ENCODE measurements at places on chromosomes 3 and 15. TPM values are rescaled to one million over a fixed set of nuclear protein-coding genes. Genes with fewer than 3 reads are reported as not detected.
A peak's percentile ranks its signal among the peaks of the same experiment; 100 is the strongest.

DNA sequence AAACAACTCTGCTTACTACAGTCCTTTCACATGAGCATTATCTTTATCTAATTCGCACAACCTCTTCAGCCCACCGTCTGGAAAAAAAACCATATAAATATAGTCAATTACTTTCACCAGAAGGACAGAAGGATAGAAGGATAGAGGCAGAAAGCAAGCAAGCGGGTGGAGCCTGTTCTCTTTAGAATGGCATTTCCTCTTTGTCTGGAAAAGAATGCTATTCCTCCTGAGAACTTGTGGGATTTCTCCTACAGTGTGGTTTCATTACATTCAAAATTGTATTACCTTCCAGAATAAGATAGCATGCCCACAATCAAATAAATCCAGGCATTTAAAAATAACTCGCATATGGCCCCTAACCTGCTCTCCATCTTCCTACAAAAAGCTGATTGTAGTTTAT lies 23.1 kb downstream of the SLC30A4 start:
- DNase-seq, result no peak

DNA sequence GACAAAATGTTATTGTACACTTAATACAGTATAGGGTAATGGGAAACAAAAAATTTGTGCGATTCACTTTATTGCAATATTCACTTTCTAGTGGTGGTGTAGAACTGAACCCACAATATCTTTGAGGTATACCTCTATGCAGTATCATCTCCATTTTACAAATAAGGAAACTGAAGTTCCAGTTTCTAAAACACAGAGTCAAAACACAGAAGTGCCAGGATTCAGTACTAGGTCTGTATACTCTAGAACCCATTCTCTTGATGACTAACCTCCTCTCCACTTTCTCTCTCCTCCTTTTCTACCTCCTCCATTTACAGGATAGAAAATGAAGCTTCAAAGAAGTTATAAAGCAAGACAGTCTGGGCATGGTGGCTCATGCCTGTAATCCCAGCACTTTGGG lies 62.2 kb downstream of the MB21D2 start:
- DNase-seq, result no peak

GRCh38 chr15:69351333-69351732 lies 52.6 kb downstream of the PAQR5 start:
- DNase-seq, result no peak

GRCh38 chr3:16849229-16849628 lies 35.5 kb upstream of the PLCL2 start:
- peak; percentile 9 for DNase-seq

GRCh38 chr3:194075802-194076460 lies 60.0 kb upstream of the HES1 start:
- DNase-seq, result no peak

DNA sequence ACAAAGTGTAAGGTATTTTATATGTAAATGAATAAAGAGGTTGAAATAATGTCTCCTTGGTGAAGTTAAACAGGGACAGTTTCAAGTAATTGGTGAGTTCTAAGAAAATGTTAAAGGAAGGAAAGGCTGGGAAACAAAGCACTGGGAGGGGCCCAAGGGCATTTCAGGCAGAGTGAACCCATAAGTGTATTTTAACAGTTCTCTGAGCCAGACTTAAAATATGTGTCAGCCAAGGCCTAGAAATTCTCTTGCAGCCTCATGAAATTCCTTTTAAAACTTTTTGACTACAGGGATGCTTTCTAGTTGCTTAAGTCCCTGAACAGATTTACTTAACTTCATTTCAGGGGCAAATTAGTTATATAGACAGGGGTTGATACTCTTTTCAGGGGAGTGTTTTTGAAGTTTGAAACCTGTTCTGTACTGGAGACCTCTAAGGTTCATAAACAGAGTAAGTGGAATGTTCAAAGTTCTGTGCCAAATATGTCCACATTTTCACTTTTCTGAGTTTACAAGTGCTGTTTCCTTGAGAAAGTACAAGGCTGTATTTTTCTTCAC lies 77.6 kb downstream of the GALK2 start:
- no peak for DNase-seq

DNA sequence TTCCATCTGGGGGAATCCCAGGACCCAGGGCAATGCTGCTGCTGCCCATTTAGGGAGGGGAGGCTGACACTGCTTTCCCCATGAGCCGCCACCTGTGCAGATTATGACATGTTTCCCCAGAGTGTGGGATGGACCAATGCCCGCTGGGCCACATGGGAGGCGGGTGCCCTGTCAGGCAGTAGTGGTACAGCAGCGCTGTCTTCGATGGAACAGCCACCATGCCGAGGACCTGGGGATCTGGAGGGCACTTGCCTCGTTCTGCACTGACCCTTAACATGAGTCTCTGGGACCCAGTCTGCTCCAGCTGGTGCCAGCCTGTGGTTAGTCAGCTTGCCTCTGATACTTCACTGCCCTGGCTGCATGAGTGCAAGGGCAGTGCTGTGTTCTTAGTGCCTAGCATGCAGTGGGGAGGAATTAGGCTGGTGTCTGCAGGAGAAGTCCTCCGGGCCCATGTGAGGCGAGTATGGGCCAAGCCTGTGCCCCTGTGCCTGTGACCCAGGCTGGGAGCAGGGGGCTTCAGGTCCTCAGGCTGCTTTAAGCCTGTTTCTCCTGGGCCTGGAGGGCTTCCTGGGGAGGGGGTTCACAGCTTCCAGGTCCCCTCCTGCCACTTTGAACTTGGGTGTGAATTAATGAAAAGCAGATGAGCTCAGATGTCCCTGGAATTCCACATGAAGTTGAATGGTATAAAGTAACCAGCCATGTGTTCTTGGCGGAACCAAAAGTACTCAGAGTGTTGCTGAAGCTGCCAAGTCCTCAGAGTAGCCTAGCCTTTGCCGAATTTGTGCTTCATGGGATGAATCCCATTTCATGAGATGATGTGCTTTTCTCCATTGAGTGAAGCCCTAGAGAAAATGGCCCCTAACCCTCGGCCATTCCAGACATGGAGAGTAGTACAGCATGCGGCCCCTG lies 22.9 kb downstream of the KLF13 start:
- no peak for DNase-seq

DNA sequence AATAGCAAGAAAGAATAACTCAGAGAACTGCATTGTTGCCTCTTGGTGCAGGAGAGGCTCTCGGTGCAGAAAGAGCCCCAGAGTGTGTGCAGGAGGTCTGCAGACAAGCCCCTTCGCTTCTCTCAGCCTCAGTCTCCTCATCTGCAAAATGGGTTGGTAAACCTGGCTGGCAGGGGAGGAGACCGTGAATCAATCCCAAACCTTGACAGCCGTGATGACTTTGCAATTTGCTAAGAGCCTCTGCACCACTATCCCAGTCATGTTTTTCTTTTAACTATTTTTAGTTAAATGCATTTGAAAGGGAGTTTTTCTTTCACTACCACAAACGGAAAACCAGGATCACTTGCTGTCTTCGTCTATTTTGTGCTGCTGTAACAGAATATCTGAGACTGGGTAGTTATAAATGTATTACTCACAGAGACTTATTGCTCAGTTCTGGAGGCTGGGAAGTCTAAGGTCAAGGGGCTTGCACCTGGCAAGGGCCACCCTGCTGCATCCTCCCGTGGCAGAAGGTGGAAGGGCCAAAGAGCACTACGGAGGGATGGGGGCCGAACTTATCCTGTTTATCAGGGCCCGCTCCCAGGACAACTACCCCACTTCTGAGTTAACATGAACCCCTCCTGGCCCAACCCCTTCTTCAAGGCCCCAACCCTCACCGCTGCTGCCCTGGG lies 14.2 kb upstream of the IQSEC1 start:
- DNase-seq, result no peak

DNA sequence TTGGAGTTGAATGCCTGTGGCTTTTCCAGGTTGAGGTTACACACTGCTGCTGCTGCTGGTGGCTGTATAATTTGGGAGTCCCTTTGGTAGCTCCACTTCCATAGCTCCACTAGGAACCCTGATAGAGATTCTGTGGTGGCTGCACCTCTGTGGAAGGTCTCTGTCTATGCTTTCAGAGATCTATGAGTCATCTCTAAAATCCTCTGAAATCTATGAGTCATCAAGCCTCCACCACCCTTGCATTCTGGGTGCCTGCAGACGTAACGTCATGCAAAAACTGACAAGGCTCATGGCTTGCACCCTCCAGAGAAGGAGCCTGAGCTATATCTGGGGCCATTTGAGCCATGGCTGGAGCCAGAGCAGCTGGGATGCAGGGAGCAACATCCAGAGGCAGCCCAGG lies 1037.0 kb upstream of the CFAP20DC start:
- no peak for DNase-seq

GRCh38 chr3:4508048-4508981 lies 15.2 kb downstream of the ITPR1 start:
- DNase-seq, result peak; percentile 46

DNA sequence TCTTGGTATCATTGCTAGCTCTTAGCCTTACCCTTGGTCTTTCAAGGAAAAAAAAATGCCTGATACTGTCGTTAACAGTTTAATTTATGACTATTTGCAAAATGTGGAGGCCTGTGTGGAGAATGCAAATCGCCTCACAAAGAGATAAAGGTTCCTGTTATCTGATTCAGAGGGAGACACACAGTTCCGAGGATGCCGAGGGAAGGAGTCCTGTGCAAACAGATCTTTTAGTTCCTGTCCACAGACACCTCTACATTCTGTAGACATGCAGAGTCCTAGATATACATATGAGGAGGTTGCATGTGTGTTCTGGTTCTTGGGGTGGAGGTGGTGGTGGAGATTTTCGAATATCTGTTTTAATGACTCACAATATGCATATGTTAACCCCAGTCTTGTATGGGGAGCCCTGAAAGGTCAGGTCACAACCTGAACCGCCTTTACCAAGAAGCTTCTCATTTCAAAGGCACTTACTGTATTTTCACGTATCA lies 5.7 kb downstream of the NR2F2 start:
- DNase-seq, result no peak

DNA sequence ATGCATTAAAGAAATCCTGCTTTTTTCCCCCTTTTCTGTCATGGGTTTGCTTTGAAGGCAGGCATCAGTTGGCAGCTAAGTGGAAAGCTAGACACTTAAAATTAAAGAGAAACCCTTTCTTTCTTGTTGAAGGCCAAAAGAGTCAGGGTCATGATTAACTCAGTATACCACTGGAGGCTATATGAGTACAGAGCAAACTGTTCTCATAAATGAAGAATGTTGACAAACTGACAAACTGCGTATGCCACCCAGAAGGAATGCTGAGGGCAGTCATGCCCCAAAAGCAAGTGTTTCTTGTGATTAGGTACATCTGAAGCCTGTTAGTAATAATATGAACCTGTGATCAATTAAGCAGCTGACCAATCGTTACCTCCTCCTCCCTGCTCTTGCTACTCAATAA lies 43.6 kb upstream of the COL6A6 start:
- DNase-seq, result no peak

- no peak for DNase-seq
These were observed 255.5 kb upstream of the TGFBR2 start for GRCh38 chr3:30350901-30351300.

DNA sequence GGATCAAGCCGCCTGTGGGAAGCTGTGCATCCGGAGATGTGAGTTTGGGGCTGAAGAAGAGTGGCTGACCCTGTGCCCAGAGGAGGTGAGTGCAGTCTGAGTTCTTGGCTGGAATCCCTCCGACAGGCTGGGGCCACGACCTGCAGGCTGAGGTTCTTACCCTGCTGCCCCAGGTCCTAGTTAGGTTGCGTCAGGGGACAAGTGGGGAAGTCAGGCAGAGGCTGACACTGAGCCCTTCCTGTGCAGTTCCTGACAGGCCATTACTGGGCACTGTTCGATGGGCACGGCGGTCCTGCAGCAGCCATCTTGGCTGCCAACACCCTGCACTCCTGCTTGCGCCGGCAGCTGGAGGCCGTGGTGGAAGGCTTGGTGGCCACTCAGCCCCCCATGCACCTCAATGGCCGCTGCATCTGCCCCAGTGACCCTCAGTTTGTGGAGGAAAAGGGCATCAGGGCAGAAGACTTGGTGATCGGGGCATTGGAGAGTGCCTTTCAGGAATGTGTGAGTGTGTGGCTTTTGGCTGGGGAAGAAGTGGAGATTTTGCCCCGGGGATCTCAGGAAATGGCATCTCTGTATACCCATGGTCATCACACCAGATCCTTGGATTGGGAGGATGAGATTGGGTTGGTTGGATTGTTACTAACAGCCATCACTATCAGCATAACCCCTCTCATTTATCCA lies 1.3 kb downstream of the PPM1M start:
- peak; percentile 83 for DNase-seq

DNA sequence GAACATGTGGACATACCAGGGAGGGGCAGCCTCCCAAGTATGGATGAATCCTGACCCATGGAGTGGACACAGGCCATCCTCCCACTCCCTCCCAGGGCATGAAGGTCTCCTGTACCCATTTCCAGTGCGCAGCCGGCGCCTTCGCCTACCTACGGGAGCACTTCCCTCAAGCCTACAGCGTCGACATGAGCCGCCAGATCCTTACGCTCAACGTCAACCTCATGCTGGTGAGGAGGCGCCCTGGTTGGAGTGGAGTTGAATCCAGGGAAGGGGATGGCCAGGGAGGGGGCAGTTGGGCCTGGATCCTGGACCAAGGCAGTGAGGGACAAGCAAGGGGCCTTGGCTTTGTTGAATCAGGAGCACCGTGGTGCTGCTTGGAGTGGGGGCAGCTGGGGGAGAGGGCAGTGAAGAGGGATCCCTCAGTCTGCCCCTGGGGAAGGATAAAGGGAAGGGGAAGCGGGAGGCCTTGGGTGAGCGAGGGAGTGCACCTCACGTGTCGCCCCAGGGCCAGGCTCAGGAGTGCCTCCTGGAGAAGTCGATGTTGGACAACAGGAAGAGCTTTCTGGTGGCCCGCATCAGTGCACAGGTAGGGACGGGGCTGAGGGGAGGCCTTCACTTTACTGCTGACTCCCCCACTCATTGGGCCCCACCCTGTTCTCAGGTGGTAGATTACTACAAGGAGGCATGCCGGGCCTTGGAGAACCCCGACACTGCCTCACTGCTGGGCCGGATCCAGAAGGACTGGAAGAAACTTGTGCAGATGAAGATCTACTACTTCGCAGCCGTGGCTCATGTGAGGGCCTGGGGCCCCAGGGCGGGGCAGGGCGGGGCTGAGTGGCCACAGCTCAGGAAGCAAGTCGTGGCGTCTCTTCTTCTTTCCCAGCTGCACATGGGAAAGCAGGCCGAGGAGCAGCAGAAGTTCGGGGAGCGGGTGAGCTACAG lies 25.3 kb downstream of the PTPN23 start:
- no peak for DNase-seq

- peak; percentile 88 for DNase-seq
These were observed 128.2 kb upstream of the MEF2A start for GRCh38 chr15:99437315-99438223.

GRCh38 chr3:12705981-12706380 lies 42.1 kb upstream of the RAF1 start:
- no peak for DNase-seq

- no peak for DNase-seq
These were observed 339.8 kb upstream of the SEMA6D start for GRCh38 chr15:47377465-47377864.

GP9 gene
- total RNA-seq, result not detected

EIF3J gene
- 36.2 TPM for total RNA-seq

THSD4 gene
- 15.6 TPM for total RNA-seq

SLC15A2 gene
- total RNA-seq, result 0.29 TPM

FGF12 gene
- not detected for total RNA-seq

PTPRG gene
- total RNA-seq, result 148 TPM

LYZL4 gene
- not detected for total RNA-seq

CILP gene
- under 0.01 TPM for total RNA-seq

Data from osteoblast (primary cell).